HCEC 1CT (cell line): ENCODE measurements at places on chromosomes 1 and 21.

GRCh38 chr1:119784191-119784781, 15.6 kb upstream of the HMGCS2 start:
- DNase-seq: peak; percentile 26

DNA sequence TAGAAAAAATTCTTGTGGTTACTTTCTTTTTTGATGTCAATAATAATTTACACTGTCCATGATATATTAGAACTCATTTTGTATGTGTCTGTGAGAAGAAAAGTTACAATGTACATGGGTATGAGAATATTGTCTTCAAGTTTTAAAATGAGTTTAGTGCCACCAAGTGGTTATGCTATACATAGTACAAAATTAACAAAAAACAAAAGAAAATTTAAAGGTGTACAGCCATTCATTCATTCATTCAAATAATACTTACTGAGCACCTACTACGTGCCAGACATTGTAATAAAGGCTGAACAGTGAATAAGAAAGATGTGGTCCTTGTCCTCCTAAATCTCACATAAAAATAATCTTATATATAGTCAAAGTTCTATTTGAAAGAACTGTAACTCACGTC, 27.7 kb downstream of the UCHL5 start:
- DNase-seq: peak; percentile 37

GRCh38 chr1:24900985-24901781, 28.9 kb downstream of the RUNX3 start:
- no peak for DNase-seq

DNA sequence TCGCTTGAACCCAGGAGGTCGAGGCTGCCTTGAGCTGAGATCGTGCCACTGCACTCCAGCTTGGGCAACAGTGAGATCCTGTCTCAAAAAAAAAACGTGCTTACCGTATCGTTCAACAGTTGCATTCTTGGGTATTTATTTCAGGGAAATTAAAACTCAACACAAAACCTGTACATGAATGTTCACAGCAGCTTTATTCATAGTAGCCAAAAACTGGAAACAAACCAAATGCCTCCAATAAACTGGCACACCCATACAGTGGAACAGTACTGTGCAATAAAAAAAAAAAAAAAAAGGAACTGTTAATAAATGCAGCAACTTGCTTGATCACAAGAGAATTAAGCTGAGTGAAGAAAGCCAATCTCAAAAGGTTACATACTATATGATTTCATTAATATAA, 6.7 kb downstream of the KHDRBS1 start:
- no peak for DNase-seq

DNA sequence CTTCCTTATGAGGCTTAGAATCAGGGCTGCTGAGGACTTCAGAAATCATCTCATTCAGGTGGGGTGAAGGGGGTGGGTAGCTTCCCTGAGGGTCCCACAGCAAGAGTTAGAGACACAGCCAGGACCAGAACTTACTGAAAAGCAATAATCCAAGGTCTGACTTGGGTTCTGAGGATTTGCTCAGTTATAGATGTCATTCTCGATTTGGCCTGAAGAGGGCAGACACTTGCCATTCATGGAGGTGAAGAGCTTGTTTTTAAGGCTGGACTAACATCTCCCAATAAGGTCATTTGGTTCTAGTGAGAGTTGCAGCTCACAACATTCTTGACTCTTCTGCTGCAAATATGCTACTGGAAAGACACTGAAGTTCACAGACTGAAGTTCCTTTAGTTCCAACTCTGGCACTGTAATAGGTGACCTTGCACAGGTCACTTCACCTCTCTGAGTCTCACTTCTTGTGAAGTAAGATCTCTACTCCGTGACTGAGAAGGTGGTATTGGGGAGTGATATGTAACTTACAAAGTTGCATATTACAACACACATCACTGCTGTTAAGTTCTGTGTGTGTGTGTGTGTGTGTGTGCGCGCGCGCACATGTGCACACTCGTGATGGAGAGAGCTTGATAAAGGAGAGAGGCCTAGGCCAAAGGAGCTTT, 69.8 kb upstream of the DIRAS3 start:
- peak; percentile 80 for DNase-seq

- no peak for DNase-seq
These were observed at the start of gene FCAMR for GRCh38 chr1:206970446-206970845. Gene FCAMR (minus strand): TSS chr1:206970460. CDS start chr1:206970125, 335 bp downstream.

- peak; percentile 29 for DNase-seq
These were observed 1.2 kb upstream of the LUZP1 start for GRCh38 chr1:23169727-23170335.

GRCh38 chr1:109241841-109242345, 7.4 kb upstream of the CELSR2 start:
- DNase-seq: no peak

GRCh38 chr1:188367661-188368060, 1538.9 kb downstream of the PLA2G4A start:
- DNase-seq: no peak

- DNase-seq: no peak
These were observed 103.0 kb upstream of the PPP2R5A start for GRCh38 chr1:212182171-212182570.

- DNase-seq: no peak
These were observed 807.4 kb upstream of the ADGRL2 start for GRCh38 chr1:80993154-80993980.

GRCh38 chr1:66240491-66241484, 293.2 kb upstream of the SGIP1 start:
- no peak for DNase-seq

DNA sequence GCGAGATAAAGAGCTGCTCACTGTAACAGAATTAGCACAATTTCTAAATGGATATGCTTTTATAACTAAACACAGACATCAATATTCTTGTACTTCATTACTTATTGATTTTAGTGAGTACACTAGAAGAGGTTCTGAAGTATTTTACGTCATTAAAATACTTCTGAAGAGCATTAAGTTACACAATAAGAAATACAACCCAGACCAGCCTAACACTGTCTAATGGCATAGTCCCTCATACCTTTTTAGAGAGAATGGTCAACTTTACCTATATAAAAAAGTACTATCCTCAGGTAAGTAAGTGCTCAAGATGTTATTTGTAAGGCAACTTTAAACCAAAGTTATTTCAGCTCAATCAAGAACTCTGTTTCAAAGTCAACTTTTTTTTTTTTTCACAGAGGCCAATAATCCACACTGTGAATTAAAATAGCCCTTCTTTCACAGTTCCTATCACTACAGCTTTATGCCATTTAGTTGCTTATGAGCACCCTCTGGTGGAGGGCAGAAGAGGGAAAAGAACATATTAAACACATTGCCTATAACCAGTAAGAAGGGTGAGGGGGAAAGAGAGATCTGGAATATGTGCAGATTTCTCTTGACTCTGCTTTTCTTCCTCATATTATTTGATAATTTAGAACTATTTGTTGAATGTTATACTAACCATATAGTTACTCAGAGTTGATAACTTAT, 182.1 kb upstream of the DMRTA2 start:
- DNase-seq: peak; percentile 24

GRCh38 chr1:10751160-10751559, 45.3 kb downstream of the CASZ1 start:
- no peak for DNase-seq

- peak; percentile 40 for DNase-seq
These were observed 61.0 kb downstream of the BACH1 start for GRCh38 chr21:29359718-29360117.

- DNase-seq: no peak
These were observed 5.0 kb downstream of the CHRNB2 start for GRCh38 chr1:154572468-154573167.

- DNase-seq: peak; percentile 66
These were observed 166.4 kb downstream of the PSMG1 start for GRCh38 chr21:39016740-39017315.

- DNase-seq: no peak
These were observed 235.3 kb downstream of the FAF1 start for GRCh38 chr1:50724626-50725286.

- no peak for DNase-seq
These were observed 8.2 kb downstream of the SYTL1 start for GRCh38 chr1:27349784-27350662.

GRCh38 chr1:91244737-91245136, 159.9 kb downstream of the HFM1 start:
- DNase-seq: no peak

DNA sequence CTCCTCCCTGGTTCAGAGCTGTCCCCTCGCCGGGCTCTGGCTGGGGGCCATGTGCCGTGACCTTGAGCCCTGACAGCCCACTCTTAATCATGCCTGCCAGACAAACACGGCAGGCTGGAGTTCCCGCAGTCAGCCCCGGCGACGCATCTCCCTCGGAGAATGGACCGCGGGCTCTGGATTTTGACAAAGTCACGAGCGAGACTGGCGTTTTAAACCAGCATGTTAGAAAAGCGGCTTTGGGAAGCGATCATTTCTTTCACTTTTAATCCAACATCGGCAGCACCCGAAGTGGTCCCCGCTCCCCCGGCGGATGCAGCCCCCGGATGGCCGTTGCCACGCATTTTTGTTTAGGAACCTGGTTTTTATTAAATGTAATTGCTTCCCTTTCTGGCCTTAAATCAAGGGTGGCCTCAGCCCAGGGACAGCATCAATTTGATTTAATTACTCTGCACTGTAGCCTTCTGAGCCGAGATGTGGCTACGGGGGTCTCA, 70.9 kb downstream of the PRDM16 start:
- DNase-seq: no peak

GRCh38 chr1:177913762-177914540, 55.9 kb downstream of the SEC16B start:
- DNase-seq: peak; percentile 65

DNA sequence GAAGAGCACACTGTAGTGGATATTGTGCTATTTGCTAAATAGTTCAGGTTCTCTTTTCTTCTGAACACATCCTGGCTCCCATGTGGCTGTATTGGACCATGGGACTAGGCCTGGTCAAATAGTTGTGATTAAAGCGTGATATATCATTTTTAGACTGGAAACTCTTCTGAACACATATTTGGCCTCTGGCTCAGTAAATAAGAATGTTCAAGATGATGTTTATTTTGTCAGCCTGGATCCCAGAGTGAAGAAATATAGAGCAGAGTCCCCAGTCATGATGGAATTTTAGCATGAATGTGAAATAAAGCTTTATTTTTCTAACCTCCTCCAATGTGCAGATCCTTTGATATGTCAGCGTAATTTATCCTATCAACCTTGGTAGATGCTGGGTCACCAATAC, 542.6 kb downstream of the ADGRL2 start:
- DNase-seq: no peak

GRCh38 chr21:15401331-15401730, 328.5 kb upstream of the USP25 start:
- DNase-seq: no peak

- DNase-seq: no peak
These were observed 56.9 kb upstream of the TMPRSS2 start for GRCh38 chr21:41564871-41565274.

DNA sequence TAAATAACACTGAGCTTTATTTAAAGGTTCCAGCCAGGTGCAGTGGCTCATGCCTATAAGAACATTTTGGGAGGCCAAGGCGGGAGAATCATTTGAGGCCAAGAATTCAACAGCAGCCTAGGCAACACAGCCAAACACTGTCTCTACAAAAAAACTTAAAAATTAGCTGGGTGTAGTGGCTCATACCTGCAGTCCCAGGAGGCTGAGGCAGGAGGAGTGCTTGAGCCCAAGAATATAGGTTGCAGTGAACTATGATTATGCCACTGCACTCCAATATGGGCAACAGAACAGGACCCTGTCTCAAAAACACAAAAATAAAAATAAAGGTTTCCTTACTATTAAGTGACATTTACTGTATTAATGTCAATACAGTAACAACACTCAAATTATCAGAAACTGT, 2.1 kb downstream of the TAF12 start:
- no peak for DNase-seq

- DNase-seq: peak; percentile 86
These were observed 25.7 kb upstream of the SLC19A2 start for GRCh38 chr1:169511316-169512005.

DNA sequence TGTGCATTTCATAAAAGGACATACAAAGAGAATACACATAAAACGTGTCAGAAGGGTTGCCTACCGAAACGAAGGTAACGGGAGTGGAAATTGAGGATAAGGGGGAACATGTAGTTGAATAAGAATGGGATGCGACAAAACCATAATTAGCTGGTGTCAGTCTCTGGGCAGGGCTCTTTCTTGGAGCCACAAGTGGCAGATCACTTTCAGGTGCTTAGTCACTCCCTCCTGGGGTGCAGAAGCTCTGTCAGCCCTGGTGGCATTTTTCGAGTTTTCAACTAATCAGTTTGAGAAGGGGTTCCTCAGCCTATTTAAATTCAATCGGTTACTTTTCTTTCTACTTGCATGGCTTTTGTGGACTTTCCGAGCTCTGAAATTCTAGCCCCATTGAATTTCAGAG, 133.9 kb upstream of the IGSF21 start:
- DNase-seq: no peak

DNA sequence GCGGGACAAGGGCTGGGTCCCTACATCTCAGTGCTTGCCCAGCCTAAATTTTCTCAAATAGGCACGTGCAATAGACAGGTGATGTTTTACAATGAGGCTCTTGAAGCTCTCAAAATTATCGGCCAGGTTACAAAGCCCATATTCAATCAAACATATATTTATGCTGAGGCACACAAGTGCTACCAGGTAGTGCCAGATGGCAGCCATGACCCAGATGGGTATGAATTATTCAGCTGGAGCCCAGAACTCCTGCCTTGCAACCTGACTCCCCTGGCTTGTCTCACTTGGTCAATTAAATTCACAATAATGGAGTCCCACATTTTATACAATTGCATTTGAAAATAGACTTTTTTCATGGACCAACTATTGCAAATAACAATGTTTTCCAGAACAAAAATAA, 12.3 kb upstream of the ADAM30 start:
- no peak for DNase-seq

DNA sequence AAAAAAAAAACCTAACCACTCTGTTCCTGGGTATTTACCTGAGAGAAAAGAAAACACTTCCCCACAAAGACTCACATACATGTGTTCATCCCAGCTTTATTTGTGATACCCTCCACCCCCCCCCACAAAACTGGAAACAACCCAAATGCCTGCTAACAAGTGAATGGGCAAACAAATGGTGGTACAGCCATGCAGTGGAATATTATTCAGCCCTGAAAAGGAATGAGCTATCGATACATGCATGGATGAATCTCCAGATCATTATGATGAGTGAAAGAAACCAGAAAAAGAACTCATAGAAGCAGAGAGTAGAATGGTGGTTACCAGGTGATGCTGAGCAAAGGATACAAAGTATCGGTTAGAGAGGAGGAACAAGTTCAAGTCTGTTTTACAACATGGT, 38.0 kb upstream of the UTS2 start:
- DNase-seq: no peak

DNA sequence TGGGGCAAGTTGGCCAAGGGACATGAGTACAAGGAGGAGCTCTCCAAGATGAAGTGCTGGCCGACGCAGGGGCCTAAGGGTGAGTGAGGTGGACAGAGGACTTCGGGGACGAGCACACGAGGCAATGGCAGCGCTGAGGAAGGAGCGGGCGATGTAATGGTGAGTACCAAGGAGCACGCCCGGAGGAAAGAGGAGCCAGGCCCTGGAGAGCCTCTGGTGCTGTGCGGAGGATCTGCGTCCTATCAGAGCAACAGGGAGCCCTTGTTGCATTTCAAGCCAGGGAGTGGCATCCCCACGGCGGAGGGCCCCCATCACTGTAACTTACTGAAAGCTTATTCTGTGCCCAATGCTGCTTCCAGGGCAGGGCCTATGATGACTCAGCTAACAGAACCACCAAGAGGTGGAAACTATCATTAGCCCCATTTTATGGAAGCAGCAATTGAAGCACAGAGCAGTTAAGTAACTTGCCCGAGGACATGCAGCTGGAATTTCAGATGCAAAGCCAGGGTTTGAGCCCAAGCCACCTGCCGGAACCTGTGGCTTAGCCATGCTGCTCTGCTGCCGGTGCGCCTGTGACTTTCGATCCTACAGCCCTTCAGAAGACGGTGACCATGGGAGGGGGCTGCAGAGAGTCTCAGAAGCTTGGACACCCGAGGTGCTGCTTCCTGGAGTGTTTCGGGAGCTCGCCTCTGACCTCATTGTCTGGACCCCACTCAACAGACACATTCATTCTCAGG, 17.6 kb upstream of the AJAP1 start:
- DNase-seq: no peak
